Kidney (tissue), 22 donors: ENCODE measurements at places on chromosomes 2 and 18. TPM values are rescaled to one million over a fixed set of nuclear protein-coding genes. Genes with fewer than 3 reads are reported as not detected.

TMEM247 gene
- polyA plus RNA-seq: not detected

DNA sequence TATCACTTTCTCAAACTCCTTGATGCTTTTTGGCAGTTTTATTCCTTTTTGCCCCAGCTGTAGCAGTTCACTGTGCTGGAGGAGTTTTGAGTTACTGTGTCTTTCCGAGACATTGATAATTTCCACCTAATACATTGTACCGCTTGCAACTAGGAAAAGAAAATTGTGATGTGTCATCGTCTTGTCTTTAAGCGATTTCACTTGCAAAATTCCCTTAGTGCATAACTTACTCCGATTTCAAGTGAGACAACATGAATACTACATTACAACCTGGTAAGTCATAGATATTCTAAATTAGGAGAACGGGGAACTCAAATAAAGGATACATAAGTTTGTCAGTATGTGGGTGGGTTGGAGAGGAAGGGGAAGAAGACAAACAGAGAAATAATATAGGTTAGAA, 340.5 kb upstream of the KYNU start:
- no peak for DNase-seq

GRCh38 chr18:10047237-10047636, 133.4 kb downstream of the VAPA start:
- no peak for DNase-seq

IL1R1 gene
- 24.6 TPM for polyA plus RNA-seq

- DNase-seq: no peak
These were observed 57.3 kb upstream of the TMEM18 start for GRCh38 chr2:734496-734895.

- no peak for DNase-seq
These were observed 855.6 kb downstream of the TSN start for GRCh38 chr2:122610948-122611609.

- DNase-seq: no peak
These were observed 166.8 kb downstream of the BCL2 start for GRCh38 chr18:63152791-63153190.

DNA sequence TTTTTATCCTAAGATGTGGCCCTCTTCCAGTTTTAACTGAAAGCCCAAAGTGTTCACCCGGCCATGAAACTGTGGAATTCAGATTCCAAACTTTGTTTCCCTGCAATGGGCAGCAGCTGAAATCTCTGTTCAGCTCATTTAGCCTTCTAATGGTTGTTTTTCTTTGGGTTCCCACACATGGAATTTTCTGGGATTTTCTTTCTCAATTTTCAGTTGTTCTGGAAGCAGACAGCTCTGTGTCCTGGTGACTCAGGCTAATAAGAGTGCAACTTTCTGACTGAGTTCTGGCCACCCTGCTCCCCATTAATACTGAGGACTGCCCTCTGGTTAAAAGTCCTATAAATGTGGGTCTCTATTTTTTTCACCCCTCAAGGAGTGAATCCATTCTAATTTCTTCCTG, 78.5 kb downstream of the PMS1 start:
- no peak for DNase-seq

GRCh38 chr2:141133883-141134282, 996.9 kb downstream of the LRP1B start:
- no peak for DNase-seq

DNA sequence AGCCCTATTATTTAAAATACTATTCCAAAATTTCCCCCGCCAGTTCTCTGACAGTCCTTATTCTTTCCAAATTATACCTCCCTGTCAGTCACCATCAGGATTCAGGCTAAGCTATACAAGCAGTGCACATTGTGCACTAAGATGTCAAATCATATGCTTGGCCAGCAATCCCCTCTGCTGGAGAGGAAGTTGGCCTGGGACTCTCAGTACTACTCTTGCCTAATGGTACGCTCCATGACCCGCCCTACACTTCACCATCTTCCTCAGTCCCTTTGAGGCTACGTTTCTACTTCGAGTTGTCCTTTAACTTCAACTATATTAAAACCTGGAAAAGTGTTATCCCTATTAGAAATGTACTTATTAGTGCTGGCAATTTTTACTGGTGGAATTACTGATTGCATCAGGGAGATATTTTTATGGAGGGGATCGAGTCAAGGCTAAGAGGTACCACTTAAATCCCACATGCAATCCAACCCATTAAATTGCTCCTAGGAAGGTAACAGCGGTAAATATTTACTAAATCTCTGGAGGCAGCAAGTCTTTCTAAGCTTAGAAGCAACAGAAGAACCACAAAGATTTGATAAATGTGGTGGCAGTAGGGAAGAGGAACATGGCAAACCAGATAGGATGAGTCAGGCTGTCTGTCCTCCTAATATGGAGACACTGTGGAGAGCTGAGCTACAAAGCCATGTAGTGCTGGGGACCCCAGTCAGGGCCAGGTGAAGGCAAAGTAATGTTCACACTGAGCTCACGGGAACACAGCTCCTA, 2.7 kb downstream of the USP40 start:
- DNase-seq: no peak

DHRS9 gene
- polyA plus RNA-seq: not detected

- no peak for DNase-seq
These were observed 58.3 kb upstream of the NFE2L2 start for GRCh38 chr2:177322801-177323261.

- DNase-seq: no peak
These were observed 12.6 kb upstream of the EIF2AK3 start for GRCh38 chr2:88639865-88640264.

DNA sequence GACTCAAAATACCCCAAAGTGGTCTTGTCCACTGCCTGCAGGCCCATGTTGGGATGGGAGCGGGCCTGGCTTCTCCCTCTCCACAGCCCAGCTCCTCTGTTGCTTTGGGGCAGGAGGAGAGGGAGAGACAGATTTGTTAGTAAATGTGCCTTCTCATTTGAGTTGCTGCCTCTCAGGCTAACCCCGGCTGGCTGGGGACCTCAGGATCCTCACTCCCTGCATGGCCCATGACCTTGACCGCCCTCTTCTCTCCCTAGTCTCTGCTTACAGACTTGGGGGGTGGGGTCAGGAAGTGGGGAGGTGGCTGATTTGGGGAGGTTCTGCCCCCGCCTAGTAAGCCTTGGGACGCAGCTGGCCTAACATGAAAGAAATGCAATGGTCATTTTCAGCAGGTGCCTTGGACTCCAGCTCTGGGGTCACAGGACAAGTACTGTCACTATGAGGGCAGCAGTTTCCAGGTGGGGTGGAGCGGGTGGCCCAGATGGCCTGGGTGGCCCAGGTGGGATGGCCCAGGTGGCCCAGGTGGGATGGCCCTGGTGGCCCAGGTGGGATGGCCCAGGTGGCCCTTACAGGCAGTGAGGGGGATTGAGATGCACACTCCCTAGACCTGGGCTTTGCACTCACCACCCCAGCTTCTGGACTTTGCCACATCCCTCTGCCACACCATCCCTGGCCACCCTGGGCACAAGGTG, 24.1 kb downstream of the HJURP start:
- DNase-seq: no peak

DNA sequence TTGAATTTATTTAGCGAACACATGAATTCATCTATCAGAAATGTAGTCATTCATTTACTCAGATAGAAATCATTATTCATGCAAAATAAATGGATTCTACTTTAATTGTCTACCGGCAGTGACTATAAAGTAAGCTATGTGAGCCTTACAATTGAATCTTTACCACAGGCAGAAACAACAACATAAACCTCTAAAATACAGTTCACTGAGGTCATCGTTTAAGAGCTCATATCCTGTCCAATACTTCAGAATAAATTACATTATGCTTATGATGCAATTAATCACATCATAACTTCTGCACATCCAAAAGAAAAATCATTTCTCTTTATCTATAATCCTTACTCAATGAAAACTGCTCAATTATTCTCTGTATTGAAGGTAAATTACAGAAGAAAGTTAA, 244.7 kb downstream of the HNMT start:
- DNase-seq: no peak

C18orf32 gene
- 120 TPM for polyA plus RNA-seq

KYNU gene
- polyA plus RNA-seq: 14.5 TPM

DNA sequence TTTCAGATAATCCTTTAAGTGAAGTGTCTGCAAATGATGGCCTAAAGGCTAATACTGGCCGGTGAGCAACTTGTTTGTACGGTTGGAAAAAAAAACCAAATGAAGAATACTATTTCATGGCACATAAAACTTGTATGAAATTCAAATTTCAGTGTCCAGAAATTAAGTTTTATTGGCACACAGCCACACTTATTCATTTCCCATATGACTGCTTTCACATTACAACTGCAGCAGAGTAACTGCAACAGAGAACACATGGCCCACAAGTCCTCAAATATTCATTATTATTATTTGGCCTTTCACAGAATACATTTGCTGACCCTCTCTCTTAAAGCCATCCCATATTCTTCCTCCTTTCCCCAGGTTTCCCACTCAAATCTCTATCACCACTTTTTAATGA, 1268.6 kb downstream of the LRP1B start:
- DNase-seq: no peak

DNA sequence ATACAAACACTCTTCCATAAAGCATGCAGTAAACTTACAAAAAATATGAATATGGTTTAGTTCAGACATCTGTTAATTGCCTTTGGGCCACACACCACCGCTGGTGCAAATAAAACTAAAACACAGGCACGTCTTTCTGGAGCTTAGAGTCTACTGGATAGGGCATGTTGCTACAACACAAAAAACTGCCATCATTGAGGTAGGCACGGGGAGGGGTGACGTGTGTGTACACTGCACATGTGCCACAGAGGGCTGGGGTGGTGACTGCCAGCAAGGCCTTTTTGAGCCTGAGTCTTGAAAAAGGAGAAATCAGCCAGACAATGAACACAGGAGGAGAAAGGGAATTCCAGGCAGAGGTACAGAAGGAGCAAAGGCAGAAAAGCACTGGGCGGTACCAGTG, 5.1 kb downstream of the SERPINE2 start:
- no peak for DNase-seq

GRCh38 chr18:3172097-3172496, 47.7 kb downstream of the MYOM1 start:
- no peak for DNase-seq

- no peak for DNase-seq
These were observed 30.8 kb downstream of the AOX1 start for GRCh38 chr2:200616656-200617055.

SERPINB2 gene
- not detected for polyA plus RNA-seq

DYNAP gene
- polyA plus RNA-seq: not detected

DNA sequence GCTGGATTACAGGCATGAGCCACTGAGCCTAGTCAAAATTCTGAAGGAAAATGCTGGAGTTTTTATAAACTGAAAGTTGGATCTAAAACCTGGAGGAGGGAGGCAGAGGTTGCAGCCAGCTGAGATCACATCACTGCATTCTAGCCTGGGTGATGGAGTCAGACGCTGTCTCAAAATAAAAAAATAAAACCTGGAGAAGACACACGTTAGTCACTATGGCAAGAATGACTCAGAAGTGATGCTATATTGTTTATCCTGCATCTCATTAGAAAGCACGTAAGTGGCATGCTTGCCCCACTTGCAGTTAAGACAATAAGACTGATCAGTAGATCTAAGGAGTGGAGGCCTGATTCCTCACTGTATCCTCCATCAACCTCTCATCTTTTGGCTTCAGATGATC, 106.6 kb upstream of the STON1 start:
- DNase-seq: no peak

- no peak for DNase-seq
These were observed 124.8 kb downstream of the FIGN start for GRCh38 chr2:163610817-163611556.

DNA sequence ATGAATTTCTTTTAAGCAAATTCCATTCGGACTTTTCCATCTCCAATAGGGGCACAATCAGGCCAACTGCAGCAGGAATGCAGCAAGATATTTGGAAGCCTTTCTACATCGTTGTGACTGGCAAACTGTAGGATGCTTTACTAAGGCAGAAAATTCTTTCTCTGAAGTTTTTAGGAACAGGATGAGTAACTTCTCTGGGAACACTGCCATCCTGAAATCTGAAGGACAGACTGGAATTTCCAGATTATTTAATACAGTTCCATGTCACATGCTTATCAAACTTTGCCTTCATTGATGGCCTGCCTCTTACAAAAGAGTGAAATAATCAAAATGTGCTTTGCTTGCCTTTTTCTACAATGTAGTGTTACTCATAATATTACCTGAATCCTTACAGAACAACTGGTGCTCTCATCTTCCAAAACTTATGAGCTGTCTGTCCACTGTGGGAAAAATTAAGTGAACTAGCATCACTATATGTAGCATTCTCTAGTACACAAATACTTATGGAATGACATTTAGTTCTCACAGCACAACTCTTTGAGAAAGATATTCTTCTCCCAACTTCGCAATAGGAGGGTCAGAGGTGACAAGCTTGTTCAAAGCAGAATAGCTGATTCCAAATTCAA, 32.0 kb upstream of the MAP2 start:
- DNase-seq: no peak

TUBB8B gene
- 0.45 TPM for polyA plus RNA-seq

GRCh38 chr2:96396602-96397001, 61.0 kb downstream of the NCAPH start:
- DNase-seq: no peak

DNA sequence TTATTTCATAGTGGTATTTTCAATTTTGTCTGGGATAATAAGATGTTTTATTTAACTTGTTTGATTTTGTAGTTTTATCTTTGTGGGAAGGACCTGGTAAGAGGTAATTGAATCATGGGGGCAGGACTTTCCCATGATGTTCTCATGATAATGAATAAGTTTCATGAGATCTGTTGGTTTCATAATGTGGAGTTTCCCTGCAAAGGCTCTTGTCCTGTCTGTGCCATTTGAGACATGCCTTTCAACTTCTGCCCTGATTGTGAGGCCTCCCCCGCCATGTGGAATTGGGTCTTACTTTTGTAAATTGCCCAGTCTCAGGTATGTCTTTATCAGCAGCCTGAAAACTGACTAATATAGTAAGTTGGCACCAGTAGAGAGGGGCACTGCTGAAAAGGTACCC, 77.8 kb upstream of the ARHGAP15 start:
- no peak for DNase-seq

- no peak for DNase-seq
These were observed 115.2 kb downstream of the MTCL1 start for GRCh38 chr18:8820396-8821082.
